Substantia nigra (tissue), 51 donors: ENCODE measurements at places on chromosomes 1 and 21.
A peak's percentile ranks its signal among the peaks of the same experiment; 100 is the strongest.

- no peak for DNase-seq
These were observed 84.2 kb downstream of the RABGAP1L start for GRCh38 chr1:174243451-174244000.

GRCh38 chr1:163436140-163436812 is 114.5 kb downstream of the NUF2 start:
- no peak for DNase-seq

- no peak for DNase-seq
These were observed 11.5 kb downstream of the SLC44A3 start for GRCh38 chr1:94831641-94832040.

GRCh38 chr1:211485480-211485857 is 6.5 kb downstream of the RD3 start:
- no peak for DNase-seq

DNA sequence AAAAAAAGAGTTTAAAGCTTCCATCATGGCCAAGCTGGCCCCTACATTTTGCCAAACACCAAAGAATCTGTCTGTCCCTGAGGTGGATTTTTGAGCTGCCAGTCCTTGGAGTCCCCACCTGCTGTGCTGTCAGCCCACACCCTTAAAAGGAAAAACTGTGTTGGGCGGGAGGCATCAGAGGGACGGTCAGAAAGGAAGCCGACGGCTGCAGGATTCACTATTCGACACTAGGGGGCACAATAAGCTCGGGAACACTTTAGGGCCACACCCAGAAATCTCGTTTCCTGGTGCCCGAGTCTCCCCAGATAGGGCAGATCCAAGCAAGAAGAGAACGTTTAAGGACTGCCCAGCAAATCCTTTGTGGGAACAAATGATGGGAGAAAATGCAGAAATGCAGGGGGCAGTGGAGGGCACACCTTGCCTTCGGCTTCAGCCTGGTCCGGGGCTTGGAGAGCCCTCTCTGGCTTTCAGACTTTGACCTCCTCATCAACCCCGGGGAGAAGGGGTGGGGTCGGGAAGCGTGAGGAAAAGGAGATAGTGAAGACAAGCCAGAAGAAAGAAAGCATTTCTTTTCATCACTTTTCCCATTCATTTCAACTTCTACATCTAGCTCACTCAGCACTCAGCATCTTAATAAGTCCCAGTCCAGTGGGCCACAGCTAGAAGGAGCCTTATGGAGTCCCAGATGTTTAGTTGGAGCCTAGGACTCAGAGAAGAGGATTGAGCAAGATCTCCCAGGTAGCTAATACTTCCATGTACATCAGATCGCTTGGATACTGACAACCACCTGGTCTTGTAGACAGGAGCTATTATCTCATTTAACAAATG is 5.0 kb upstream of the CTTNBP2NL start:
- peak; percentile 71 for DNase-seq

GRCh38 chr21:14750041-14750440 is 203.9 kb upstream of the SAMSN1 start:
- no peak for DNase-seq

GRCh38 chr1:67166196-67166595 is at the start of gene IL23R:
TSS of gene IL23R (plus strand) at chr1:67166454. CDS start at chr1:67168121, 1,667 bp downstream.
- DNase-seq = no peak
